ENCODE measurements at places on chromosomes 1 and 21. TPM values are rescaled to one million over a fixed set of nuclear protein-coding genes. Genes with fewer than 3 reads are reported as not detected.

Gene UQCRH
- total RNA-seq: 567 TPM

DNA sequence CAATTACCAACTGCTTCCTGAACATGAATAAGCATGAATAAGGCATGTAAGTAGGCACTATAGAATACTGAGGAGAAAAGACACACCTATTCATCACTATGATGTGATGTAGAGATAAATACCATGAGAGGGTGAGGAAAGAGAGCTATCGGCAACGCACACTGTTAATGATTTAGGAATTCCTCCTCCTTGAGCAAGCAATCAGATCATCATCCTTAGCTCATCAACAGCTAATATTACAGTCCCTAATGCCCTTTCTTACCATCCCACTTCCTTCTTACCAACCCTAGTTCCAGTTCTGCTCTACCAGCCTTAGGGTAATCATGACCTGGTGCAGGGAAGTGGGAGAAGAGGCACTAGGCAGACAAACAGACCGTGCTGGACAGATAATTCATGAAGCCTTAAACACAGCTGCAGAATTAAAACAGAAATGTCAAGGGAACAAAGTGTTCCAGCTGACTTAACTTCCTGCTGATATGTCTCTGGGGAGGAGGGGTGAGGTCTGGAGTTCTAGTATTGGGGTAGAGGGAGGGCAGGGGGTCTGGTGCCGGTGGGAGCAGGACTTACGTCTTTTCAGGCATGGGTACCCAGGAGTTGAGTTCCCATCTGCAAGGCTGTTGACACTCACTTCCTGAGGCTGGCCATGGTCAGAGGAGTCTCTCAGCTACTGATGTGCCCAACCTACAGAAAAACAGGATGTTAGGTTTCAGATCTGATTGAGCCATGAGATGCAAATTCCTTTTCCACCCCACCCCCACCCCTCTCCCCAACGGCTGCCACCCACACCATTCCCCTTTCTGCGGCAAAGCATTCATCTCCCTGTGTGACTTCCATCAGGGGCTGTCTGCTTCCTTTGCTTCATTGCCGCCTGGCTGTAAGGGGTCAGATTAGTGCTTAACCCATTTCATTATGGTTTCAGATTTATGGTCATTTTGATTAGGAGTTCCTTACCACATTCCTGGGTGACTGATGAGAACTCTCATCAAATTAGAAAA lies 12.6 kb upstream of the RCSD1 start:
- no peak overlapping the region for H3K4me3 ChIP-seq
- H3K27ac ChIP-seq: no peak overlapping the region
- DNase-seq: peak; percentile 43
- no peaks in the 10 kb centered on the region for H3K27me3 ChIP-seq

DNA sequence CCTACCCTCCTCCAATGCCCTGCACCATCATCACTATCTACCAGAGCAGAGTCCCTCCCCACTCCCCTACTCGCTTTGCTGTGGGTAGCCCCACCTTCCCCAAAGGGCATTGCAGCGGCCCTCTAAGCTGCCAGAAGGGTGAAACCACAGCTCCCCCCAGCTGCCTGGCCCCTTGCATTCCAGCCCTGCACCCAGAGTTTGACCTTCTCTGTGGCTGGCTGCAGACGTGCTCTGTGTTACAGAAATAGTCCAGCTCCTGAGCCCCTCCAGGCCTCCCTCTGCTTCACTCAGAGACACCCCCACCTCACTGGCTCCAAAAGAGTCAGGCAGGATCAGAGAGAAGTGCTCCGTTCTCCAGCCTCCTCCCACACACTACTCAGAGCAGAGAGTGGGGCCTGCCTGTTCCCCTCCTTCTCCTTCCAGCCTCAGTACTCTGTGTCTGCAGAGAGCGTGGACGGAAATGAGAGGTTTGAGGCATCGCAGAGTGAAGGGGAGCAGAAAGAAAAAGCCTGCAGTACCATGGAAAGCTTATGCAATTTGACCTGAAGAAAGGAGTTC lies 63.2 kb downstream of the PLEKHA6 start:
- H3K27ac ChIP-seq: no peak overlapping the region
- no peak for DNase-seq
- H3K36me3 ChIP-seq: no peaks in the 10 kb centered on the region
- H3K4me1 ChIP-seq: no peaks in the 10 kb centered on the region

DNA sequence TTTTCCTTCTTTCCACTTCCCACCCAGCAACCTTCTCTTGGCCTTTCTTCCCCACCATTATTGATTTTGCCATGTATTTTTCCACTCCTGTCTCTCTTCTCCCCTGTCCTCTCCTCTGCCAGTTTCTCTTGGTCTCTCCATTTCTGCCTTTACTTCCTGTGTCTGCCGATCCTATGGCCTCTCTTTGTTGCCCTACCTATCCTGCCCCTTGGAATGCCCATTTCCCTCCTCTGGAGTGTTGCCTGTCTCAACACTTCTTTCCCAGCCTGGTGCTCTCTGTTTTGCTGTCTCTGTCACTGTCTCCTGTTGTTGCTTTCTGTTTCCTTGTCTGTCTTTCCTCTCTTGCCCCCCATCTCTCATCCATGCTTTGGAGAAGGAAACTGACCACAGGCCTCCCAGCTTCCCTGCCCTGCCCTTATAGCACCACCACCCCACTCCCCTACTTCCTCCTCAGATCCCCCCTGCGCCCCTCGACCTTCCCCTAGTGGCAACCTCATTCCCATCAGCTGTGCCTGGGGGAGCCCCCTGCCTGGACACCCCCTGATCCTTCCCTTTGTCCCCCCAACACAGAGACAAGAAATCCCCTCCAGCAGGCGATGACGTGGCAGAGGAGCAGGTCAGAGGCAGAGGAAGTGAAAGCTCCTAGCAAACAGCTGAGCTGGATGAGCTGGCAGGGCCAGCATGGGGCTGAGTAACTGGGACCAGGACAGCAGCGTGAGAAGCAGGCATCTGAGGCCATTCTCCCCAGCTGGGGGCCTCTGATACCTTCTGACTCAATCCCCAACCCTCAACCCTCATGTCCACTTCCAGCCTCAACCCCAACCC lies 6.6 kb upstream of the ETV3L start:
- H3K27ac ChIP-seq: no peak overlapping the region
- H3K36me3 ChIP-seq: no peaks in the 10 kb centered on the region
- H3K27me3 ChIP-seq: no peaks in the 10 kb centered on the region
- peaks cover 33% of the 10 kb centered on the region for H3K4me1 ChIP-seq
- no peak for DNase-seq

Gene TRPM2
- total RNA-seq: 0.21 TPM

GRCh38 chr1:180515857-180516388 lies 13.5 kb upstream of the ACBD6 start:
- no peaks in the 10 kb centered on the region for H3K27me3 ChIP-seq
- no peaks in the 10 kb centered on the region for H3K4me1 ChIP-seq
- H3K27ac ChIP-seq: no peak overlapping the region
- DNase-seq: peak; percentile 86
- no peak overlapping the region for H3K4me3 ChIP-seq

Gene TNNT2
- 0.90 TPM for total RNA-seq

Gene CLIC6
- total RNA-seq: not detected

Gene ARTN
- total RNA-seq: 25.1 TPM

Gene CYP4Z1
- not detected for total RNA-seq

DNA sequence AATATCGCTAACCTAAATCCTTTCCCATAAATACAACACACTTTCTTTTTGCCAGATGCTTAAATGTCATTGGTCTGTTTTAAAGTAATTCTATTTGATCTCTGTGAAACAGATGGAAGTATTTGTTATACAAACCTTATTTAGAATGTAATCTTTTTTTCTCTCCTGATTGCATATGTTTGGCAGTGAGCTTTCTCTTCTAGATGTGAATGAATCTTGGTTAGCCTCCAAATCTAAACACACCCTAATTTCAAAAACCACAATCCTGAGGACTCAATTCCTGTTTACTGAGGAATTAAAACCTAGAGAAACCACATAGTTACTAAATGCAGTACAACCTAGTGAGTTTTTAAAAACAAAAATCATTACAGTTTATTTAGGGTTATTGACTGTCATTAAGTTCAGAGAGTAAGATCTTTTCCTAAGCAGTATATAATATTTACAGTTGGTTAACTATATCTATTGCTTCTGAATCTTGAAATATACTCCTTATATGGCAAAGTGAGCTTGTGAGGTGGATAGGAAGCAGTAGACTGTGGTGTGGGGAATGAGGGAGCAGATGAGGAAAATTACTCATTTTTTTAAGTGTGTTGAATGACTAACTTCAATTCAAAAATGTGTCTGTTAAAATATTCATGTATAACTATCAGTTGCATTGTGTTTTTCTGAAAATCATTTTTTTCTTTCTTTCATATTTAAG lies 218.7 kb downstream of the FMN2 start:
- no peak for DNase-seq
- H3K4me3 ChIP-seq: no peak overlapping the region
- no peaks in the 10 kb centered on the region for H3K4me1 ChIP-seq

GRCh38 chr1:150765296-150765976 lies at the start of gene CTSS:
Gene CTSS (minus strand): TSS chr1:150765778. CDS start chr1:150764763, 1,015 bp downstream.
- H3K27me3 ChIP-seq: no peaks in the 10 kb centered on the region
- peak within 1 kb of the TSS; percentile 15 for H3K27ac ChIP-seq
- peak; percentile 17 for DNase-seq
- no peaks in the 10 kb centered on the region for H3K36me3 ChIP-seq
- peaks cover 4% of the 10 kb centered on the region for H3K4me1 ChIP-seq

DNA sequence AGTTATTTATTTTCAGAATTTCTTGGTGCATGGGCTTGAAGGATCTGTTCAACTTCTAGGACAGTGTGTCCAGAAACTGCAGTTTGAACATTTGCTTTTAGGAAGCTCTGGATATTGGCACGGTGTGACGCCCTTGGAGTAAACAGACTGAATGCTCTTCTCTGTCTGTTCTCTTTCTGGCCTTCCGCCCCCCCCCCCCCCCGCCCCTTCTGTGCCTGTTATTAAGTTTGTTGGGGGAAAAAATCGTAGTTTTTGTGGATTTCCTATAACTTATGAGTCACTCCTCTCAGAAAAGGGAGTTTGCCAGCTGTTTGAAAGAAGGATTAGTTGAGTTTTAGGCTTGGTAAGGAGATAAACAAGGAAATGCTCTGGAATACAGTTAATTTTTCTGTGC lies 1.2 kb downstream of the KCTD3 start:
- H3K27ac ChIP-seq: no peak overlapping the region
- H3K4me3 ChIP-seq: peak overlapping the region; percentile 85
- peak; percentile 10 for DNase-seq
- H3K4me1 ChIP-seq: no peaks in the 10 kb centered on the region
- peaks cover 16% of the 10 kb centered on the region for H3K27me3 ChIP-seq

GRCh38 chr1:157119448-157119847 lies 18.7 kb downstream of the ETV3 start:
- no peak for DNase-seq
- peaks cover 21% of the 10 kb centered on the region for H3K36me3 ChIP-seq
- no peaks in the 10 kb centered on the region for H3K27me3 ChIP-seq

GRCh38 chr1:222728746-222729145 lies 8.3 kb upstream of the FAM177B start:
- H3K36me3 ChIP-seq: peaks cover 68% of the 10 kb centered on the region
- no peak overlapping the region for H3K4me3 ChIP-seq
- no peaks in the 10 kb centered on the region for H3K4me1 ChIP-seq
- DNase-seq: no peak
- no peaks in the 10 kb centered on the region for H3K27me3 ChIP-seq

DNA sequence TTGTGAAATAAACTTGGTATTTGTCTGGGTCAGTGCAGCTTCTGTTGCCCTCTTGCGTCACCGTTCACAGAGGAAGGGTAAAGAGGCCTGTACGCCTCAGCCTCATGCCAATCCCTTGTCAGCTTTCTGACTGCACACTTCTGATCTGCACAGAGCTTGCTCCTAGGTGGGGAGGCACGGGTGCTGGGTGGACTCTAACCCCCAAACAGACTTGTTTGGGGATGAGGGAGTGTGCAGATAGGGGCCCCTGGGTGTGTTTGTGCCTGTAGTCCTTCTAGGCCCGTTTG lies 803 bp upstream of the B4GALT2 start:
- H3K36me3 ChIP-seq: peaks cover 27% of the 10 kb centered on the region
- no peaks in the 10 kb centered on the region for H3K27me3 ChIP-seq
- peak overlapping the region; percentile 17 for H3K27ac ChIP-seq
- H3K4me1 ChIP-seq: peaks cover 27% of the 10 kb centered on the region
- peak overlapping the region; percentile 53 for H3K4me3 ChIP-seq
- DNase-seq: no peak

- no peak for DNase-seq
- no peaks in the 10 kb centered on the region for H3K36me3 ChIP-seq
- no peaks in the 10 kb centered on the region for H3K4me1 ChIP-seq
- no peak overlapping the region for H3K27ac ChIP-seq
- no peak overlapping the region for H3K4me3 ChIP-seq
Measured at GRCh38 chr1:60114745-60115318, 41.3 kb upstream of the C1orf87 start.

GRCh38 chr1:117794073-117794472 lies 135.3 kb downstream of the GDAP2 start:
- H3K4me3 ChIP-seq: no peak overlapping the region
- DNase-seq: no peak
- H3K36me3 ChIP-seq: no peaks in the 10 kb centered on the region
- no peak overlapping the region for H3K27ac ChIP-seq
- no peaks in the 10 kb centered on the region for H3K27me3 ChIP-seq
- H3K4me1 ChIP-seq: no peaks in the 10 kb centered on the region

All from A673 (cell line).